Stimulated activated CD4-positive, alpha-beta T cell treated with anti-CD3 and anti-CD28 coated beads, Interleukin-12 subunit alpha, Interleukin-12 subunit beta, amount 100 ng/mL, for 24 hours (primary cell): ENCODE measurements at places on chromosomes 2 and 18.

GRCh38 chr2:177763531-177764265 is 308.9 kb downstream of the PDE11A start:
- peak; percentile 76 for DNase-seq

DNA sequence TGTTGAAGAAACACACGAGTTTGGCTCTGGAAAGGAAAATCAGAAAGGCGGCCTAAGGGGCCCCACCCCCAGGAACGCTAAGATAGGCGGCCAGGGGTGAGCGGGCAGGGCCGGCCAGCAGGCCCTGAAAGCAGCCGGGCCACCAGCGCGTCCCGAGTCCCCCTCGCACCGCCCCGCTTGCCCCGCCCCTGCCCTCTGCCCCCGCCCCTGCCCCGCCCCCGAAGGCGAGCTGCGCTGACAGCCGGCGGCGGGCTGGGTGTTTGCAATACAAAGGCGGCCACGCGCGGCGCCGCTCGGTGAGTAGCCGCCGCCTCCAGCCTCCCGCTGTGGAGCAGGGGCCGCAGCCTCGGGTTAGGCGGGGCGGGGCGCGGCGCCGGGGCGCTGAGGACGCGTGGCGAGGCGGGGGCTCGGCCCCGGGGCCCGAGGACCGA is at the start of gene LPIN1:
LPIN1 (plus strand) TSS at position 257 of the 431 bp plus-strand sequence. CDS start 18,910 bp downstream, outside the sequence.
- DNase-seq: peak; percentile 76

DNA sequence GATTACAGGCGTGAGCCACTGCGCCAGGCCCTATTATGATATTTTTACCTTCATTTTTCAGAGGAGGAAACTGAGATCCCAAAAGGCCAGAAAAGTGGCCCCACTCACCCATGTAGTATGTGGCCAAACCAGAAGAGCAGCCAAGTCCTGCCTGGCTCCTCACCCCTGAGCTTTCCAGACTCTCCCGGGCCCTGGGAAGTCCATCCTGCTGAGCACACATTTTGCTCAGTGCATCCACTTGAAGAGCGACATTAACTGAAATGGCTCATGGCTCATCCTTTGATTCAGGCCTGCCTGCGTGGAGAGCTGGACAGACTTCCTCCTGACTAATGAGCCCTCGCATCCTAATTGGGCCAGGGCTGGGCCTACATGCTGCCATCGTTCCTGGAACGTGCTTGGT is 9.5 kb upstream of the NGEF start:
- DNase-seq: no peak

DNA sequence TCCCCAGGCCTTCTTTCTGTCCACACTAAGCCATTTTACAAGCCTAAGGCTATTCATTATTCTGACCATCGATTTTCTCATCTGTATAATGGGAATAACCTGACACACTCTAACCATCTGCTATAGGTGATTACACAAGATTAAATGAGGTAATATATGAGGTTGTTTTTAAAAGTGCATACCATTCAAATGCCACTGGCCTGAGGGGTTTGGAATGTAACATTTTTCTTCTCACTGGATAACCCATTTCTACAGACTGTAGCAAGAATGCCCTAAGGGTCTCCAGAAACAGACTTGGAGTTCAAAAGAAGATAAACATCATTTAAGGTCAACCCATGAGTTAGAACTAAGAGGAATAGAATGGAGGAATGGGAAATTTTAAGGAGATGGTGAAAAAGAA is 111.7 kb upstream of the SETBP1 start:
- DNase-seq: no peak

DNA sequence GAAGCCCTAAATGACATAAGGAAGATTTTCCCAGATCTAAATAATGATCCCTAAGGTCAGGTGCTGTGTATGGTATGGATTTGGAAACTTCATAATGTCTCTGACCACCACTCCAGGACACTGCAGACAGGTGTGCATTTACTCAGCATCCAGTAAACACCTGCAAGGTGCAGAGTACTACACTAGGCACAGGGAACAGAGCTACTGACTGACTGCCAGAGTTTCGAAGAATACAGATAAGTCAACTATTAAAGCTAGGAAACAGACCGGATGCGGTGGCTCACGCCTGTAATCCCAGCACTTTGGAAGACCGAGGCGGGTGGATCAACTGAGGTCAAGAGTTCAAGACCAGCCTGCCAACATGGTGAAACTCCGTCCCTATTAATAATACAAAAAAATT is 65.0 kb downstream of the ATP8B1 start:
- no peak for DNase-seq

GRCh38 chr2:120587279-120587996 is 148.2 kb upstream of the GLI2 start:
- no peak for DNase-seq

GRCh38 chr2:23523373-23524260 is 138.6 kb downstream of the KLHL29 start:
- DNase-seq: no peak

GRCh38 chr2:241793385-241793784 is 15.6 kb upstream of the NEU4 start:
- DNase-seq: no peak

GRCh38 chr2:54839461-54840255 is 116.2 kb downstream of the EML6 start:
- DNase-seq: no peak

GRCh38 chr2:38466876-38467767 is 90.0 kb upstream of the ATL2 start:
- DNase-seq: no peak

DNA sequence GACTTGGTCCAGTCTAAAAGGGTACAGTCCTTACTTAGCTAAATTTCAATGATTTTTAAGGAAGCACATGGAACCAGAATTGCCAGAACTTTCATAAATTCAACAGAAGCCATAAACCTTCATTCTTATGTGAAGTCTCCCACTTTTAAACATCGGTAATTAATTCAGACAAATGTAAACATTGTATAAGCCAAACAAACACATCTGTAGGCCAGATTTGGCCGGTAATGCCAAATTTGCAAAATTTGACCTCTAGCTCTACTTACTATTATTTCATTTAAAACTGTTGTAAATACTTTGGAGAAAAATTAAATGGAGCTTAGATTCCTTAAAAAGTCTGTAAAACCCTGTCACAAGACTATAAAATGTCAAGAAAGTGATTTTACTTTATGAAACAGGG is 83.2 kb upstream of the GALNT5 start:
- DNase-seq: no peak

DNA sequence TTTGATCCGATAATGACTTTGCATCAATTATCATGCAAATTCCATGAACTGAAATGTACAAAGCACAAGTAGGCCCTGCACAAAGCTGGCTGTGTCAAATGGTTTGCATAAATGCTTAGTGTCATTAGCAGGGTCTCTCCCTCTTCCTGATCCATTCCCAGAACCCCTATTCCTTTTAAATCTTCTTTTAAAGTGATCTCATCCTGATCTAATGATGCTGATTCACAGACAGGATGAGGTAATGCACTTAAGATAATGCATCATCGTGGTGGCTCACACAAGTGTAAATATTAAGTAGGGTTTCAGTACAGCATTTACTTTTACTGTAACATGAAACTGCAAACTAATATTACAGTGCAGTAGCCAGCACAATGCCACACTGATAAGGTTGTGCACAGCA is 304.8 kb upstream of the SOX11 start:
- DNase-seq: no peak

GRCh38 chr2:46770622-46771021 is 145.0 kb downstream of the MCFD2 start:
- no peak for DNase-seq

- DNase-seq: no peak
Measured at GRCh38 chr2:191412353-191412752, 167.1 kb downstream of the MYO1B start.

DNA sequence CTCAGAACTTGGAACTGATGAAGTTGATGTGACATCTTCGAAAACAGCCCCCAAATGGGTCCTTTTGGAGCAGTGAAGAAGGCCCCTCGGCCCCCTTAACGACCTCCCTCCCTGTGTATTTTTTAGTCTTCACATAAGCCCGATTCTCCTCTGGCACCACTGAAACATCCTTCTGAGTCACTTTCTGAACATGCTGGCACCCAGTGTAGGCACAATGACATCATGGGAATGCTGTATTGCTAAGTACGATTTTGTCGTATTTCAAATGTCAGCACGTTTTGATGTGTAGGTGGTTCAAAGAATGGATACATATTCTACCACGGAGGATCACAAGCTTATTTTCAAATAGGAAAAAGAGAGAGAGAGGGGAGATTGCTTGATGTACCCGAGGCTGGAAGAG is 111.7 kb upstream of the RIOK3 start:
- DNase-seq: no peak
